ENCODE measurements at places on chromosomes 13 and 19.
A peak's percentile ranks its signal among the peaks of the same experiment; 100 is the strongest.

DNA sequence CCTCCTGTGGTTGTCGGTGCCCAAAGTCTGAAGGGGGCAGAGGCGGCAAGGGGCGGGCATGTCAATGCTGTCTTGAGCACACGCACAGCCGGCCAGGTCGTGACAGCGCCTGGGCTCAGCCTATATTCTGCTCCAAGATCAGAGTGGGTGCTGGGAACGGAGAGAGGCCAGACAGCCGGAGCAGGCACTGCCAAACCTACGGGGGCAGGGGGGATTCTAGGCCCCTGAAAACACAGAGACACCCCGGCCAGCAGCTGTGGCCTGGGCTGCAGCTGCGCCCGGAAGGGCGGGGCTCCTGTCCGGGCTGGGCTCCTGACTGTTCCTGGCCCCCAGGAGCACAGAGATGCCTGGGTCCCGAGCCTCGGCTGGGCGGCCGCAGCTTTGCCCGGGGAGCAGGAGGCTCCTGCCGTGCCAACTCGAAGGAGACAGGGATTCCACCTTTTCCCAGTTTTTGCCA, 2662.9 kb upstream of the PCDH20 start:
- peak; percentile 58 for DNase-seq

DNA sequence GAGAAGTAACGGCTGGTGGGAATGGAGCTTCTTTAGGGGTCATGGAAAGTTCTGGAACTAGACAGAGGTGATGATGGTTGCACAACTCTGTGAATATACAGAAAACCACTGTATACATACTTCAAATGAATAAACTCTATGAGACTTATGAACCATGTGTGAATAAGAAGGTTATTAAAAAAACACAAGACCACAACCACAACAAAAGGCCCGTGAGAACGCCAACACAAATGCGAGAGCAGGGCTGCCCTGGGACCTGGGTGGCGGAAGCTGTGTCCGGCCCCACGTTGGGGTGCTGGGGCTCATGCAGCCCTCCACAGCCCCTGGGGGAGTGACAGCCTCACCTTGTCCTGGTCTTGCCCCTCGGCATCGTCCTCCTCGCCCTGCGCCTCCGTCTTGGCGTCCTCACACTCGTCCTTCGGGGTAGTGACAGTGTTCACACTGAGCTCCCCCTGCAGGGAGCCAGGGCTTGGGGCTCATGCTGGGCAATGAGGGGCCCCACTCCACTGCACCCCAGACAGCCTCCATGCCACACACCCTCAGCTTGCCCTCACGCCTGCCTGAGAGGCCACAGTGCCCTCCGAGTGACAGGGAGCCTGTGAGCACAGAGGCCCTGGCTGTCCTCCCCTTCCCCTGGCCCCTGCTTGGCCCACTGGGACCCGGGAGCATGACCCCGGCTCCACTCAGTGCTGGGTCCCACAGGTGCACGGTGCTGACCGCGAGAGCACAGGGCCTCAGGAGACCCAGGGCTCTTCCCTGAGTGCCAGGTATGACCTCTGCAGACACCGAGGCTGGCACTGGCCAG, 16.0 kb downstream of the IZUMO4 start:
- no peak for DNase-seq

GRCh38 chr13:112791663-112792440, 102.0 kb downstream of the ATP11A start:
- DNase-seq: no peak

DNA sequence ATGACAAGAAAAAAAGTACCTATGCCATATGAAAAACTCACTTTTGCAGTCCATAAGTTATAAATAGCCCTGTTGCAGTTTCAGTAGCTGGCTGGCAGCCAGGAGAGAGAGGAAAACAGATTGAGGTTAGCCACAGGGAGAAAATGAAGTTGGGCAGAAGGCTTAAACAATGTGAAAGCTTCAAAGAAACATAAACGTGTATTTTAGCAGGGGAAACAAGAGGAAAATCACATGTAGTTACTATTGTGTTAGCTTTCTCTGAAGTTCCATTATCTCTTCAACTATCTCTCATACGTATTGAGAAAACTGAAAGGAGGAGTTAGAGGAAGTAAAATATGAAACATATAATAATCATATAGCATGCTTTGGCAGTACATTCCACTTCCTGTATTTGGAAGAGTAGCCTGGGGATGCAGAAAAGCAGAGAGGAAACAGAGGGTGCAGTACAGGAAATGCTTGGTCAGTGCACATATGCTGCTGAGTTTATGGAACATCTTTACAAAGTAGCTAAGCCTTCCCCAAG, 1551.1 kb downstream of the EFNB2 start:
- no peak for DNase-seq

DNA sequence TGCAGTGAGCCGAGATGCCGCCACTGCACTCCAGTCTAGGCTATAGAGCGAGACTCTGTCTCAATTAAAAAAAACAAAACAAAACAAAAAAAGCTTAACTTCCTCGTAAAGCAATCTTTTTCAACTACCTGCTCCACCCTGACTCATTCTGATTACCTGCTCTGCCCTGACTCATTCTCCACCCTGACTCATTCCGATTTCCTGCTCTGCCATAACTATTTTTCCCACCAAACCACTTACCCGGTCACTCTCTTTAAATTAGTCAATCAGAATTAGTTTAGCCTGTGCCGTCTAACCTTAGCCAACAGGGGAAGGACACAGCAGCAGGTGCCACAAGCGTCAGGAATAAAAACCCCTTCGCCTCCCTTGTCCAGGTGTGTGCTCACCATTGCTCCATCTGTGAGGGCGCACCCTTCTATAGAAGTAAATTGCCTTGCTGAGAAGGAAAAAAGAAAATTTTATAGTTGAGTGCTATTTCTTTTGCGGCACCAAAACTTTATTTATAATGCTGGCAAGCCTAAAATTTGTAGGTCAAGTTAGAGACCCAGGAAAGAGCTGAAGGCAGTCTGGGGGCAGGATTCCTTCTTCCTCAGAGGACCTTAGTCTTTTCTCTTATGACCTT, 1.7 kb upstream of the IFT88 start:
- no peak for DNase-seq

GRCh38 chr19:18675779-18676178, 7.7 kb upstream of the CRTC1 start:
- DNase-seq: no peak

DNA sequence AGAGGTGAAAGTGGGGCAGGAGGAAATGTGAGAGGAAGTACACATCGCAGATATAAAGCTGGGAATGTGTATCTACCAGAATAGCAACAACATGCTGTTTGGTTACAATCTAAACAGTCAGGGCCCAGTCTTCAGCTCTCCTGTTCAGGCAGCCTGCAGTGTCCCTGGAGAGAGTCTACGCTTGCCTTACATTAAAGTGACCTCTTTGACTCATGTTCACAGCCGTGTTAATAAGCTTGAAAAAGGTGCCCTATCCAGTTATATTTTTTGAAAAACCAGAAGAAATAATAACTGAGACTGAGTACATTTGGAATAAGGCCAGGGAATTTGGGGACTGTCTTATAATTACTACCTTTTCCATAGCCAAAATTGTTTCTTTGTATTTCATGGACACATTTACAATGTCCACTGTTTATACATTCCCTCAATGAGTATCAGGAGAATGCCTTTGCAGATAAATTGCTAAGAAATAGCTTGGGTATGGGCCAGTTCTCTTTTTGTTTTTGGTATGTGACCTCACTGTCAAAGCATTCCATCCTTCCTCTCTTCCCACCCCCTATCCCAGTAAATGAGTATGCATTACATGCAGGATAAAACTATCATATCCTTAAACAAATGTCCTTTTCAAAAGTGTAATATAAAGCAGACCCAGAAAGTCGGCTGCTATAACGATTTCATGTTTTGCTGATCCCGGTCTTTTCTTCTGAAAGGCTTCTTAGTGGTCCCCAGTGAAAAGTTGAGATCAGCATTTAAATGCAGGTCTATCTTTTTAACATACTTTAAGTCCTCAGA, 82.6 kb downstream of the PCDH9 start:
- no peak for DNase-seq

- DNase-seq: no peak
Measured at GRCh38 chr19:32881766-32882165, 12.2 kb upstream of the SLC7A9 start.

- no peak for DNase-seq
Measured at GRCh38 chr13:21932578-21932977, 261.7 kb downstream of the FGF9 start.
